ENCODE measurements at places on chromosomes 7 and 10.
A peak's percentile ranks its signal among the peaks of the same experiment; 100 is the strongest.

- no peak for DNase-seq
Observed at GRCh38 chr7:15313361-15313760, 248.5 kb downstream of the AGMO start.

GRCh38 chr7:93147363-93147762 lies 822 bp downstream of the SAMD9L start:
- peak; percentile 5 for DNase-seq

DNA sequence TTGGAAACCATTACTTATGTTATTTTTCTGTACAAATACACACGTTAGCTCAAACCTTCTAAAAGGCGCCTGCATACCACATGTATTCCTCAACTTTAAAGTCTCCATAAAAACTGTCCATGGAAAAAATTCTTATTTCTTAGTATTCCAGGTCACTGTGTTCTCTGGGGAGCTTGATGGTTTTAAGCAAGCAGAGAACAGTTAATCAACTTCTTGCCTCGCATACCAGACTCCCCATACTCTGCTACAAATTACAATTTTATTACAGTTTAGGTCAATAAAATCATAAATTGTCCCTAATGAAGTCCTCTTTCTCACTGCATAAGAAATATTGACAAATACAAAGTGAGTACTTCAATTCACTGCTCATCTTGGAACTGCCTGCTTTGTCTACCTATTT lies 77.0 kb upstream of the GPR22 start:
- DNase-seq: no peak

GRCh38 chr10:45001381-45002148 lies 842 bp downstream of the ZNF22 start:
- peak; percentile 65 for DNase-seq

All from T47D (cell line).